M059J (cell line): ENCODE measurements at places on chromosomes 7 and 10. TPM values are rescaled to one million over a fixed set of nuclear protein-coding genes. Genes with fewer than 3 reads are reported as not detected.

DNA sequence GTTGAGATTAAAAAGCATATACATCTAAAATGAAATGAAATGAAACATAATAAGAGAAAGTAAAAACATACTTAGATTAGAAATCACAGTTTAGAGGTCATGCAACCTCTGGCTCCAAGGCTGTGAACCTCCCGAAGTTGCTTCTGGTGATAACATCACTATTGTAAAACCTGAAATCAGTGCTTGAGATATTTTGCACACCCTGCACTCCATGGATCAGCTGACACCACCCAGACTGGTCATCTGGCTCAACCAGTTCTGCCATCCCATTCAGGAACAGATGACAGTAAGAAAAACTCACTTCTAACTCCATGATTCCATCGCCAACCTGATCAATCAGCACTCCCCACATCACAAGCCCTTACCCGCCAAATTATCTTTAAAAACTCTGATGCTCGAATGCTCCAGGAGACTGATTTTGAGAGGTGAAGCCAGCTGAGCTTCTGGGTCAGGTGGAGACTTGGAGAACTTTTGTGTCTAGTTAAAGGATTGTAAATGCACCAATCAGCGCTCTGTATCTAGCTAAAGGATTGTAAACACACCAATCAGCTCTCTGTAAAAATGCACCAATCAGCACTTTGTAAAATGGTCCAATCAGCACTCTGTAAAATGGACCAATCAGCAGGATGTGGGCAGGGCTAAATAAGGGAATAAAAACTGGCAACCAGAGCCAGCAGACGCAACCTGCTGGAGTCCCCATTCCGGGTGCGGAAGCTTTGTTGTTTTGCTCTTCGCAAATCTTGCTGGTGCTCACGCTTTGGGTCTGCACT lies 162.6 kb upstream of the MAGI2 start:
- no peak for DNase-seq

OPN1SW gene
- total RNA-seq, result not detected in 2 replicates

DNA sequence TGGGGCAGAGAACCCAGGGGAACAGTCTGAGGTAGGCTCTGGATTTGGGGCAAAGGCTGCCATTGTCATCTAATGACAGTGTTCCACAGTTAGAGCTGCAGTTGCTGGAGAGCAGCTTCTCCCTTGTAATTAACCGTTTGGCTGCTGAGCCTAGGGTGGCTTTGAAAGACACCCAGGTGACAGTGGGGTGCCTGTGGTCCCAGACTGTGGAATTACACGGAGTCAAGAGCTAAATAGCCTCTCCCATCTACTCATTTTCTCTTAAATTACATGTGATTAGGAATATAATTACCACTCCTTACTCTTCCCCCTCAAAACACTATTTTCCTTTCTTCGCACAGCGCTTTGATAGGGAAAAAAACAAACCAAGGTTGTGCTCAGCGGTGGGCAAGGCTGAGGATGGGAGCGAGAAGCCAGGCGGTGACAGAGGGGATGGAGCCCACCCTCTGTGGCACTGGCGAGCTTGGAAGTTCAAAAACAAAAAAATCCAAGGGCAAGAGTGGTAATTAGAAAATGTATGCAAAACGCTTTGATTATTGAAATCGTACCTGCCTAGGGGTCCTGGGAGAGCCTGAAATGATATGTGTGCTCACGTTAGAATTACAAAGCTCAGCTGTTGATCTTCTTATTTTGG lies 44.1 kb downstream of the BAMBI start:
- DNase-seq, result no peak

DNA sequence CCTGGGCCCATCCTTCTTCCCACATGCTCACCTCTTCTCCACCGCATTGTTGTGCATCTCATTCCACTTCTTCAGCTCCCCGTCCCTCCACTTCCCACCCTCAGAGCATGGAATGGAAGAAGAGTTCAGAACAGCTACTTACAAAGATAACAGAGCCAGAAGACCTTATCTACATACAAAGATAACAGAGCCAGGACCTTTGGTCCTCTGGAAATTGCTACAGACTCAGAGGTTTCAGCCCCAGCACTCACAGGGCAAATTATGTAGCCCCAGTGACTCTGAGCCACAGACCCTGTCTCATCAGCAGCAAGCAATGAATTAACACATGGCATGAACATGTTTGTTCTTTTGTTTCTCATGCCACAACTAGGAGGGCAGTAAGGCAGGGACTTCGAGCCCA lies 28.7 kb upstream of the SLC29A3 start:
- DNase-seq, result no peak

GRCh38 chr10:52454491-52454890 lies 140.4 kb downstream of the DKK1 start:
- DNase-seq, result no peak

DNA sequence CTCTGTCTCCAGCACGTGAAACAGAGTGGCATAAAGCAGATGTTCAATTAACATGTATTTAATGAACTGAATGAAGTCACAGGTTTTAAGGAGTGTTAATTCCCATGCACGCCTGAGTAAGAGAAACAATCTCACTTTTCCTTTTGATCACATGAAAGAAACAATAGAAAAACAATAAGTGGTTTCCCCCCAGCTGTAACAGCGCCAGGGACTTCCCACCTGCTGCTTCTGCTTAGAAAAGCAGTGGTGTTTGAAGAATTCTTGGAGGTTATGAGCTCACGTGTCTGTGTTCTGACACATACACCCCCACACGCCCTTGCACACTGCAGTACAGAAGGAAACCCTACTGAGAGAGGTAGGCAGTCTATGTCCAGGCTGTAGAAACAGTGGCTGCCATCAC lies 51.3 kb upstream of the FRMD4A start:
- peak; percentile 43 for DNase-seq

- no peak for DNase-seq
These were observed 348.8 kb upstream of the C7orf33 start for GRCh38 chr7:148241700-148242293.

DNA sequence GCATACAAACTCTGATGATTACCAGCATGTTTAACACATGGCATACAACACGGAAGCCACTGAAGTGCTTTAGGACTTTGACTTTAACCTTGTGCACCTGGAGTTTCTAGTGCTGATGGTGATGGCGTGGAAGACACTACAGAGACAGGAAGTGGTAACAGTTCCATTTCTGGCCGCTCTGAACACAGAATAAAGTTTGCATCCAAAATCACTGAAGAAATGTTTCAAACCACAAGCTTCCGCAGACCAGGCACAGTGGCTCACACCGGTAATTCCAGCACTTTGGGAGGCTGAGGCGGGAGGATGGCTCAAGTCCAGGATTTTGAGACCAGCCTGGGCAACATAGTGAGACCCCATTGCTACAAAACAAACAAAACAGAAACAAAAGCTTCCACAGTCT lies 40.3 kb upstream of the TNPO3 start:
- DNase-seq, result no peak

DNA sequence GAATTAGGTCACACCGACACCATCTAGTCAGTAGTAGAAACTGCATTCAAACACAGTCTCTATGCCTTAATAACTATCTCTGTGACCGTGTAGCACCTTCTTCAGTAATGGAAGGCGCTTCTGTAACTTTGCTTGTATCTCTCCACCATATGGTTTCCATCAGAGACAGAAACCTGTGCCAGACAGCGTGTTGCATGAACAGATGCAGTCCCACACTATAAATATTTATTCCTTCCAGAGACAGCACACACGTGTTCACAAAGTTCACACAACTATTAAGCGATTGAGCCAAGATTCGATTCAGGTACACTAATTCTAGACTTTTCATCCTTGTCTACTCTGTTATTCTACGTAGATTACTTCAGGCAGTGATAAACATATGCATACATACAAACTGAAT lies 873.9 kb upstream of the MBL2 start:
- no peak for DNase-seq

LAMB1 gene
- 112 and 225 TPM in 2 replicates for total RNA-seq

WDFY4 gene
- total RNA-seq, result not detected in 2 replicates

PLAU gene
- total RNA-seq, result 264 and 272 TPM in 2 replicates

DOCK1 gene
- 22.2 and 29.0 TPM in 2 replicates for total RNA-seq

MSMB gene
- total RNA-seq, result not detected in 2 replicates

- peak; percentile 60 for DNase-seq
These were observed 14.3 kb downstream of the EIF4EBP2 start for GRCh38 chr10:70418229-70418628.

GRCh38 chr7:139232904-139233303 lies 1.9 kb downstream of the UBN2 start:
- peak; percentile 89 for DNase-seq

DNA sequence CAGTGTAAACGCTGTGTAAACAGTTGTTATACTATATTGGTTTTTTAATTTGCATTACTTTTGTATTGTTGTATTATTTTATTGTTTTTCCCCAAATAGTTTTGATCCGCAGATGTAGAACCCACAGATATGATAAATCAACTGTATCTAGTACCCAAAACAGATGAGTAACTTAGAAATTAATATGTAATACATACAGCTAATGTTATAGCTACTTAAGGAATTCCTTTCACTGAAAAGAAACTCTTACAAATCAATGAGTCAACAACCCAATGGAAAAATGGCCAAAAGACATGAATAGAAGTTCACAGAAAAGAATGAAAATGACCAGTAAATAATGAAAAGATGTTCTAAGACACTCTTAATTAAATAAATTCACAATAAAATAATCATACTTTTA lies 32.3 kb upstream of the ARL4A start:
- no peak for DNase-seq

DNA sequence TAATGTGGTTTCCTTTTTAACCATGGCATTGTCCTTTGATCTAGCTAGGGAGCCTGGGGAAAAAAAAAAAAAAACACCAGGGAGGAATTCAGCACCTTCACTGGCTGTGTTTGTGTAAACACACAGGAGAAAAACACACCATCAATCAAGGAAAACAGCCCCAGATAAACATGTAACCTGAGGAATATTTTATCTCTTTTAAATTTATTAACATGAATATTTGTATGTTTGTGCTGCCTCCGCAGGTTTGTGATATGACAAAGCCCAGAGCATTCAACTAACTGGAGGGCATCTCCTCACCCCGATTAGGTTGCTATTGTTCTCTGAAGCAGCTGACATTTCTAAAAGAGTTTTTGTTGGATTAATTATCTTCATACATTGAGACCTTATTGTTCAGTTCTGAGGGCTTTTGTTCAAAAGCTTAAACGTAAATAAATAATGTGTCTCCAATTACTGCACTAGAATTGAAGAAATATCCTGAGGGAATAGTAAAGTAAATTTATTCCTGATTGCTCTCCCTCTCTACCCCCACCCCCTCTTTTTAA lies 89.4 kb upstream of the SEMA3E start:
- DNase-seq, result no peak
